ENCODE measurements at places on chromosomes 3 and 15.

- no peak for DNase-seq
Observed at GRCh38 chr3:78812166-78812565, 955.6 kb downstream of the ROBO1 start.

GRCh38 chr3:84223512-84223911 lies 735.3 kb upstream of the CADM2 start:
- DNase-seq: no peak

- DNase-seq: no peak
Observed at GRCh38 chr15:85100186-85100937, 118.7 kb downstream of the PDE8A start.

DNA sequence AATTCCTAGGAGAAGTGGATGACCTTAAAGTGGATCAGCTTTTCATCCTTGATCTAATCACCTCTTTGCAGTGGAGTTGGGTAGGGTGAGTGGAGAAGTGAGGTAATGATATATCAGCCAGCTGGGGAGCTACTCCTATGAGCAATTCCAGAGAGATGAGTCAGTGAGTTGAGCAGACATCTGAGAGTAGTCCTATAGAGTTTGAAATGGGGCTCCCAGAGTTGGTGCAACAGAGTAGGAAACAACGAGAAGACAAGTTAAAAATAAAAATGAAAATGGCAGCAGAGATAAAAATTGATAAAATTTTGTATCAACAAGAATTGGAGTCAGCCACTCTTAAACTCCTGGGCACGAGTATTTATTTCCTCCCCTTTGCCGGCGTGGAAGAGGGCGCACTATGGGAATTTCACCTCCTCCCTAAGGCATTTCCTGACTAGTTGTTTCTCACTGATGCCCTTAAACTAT lies 150.8 kb upstream of the DPH6 start:
- no peak for DNase-seq

DNA sequence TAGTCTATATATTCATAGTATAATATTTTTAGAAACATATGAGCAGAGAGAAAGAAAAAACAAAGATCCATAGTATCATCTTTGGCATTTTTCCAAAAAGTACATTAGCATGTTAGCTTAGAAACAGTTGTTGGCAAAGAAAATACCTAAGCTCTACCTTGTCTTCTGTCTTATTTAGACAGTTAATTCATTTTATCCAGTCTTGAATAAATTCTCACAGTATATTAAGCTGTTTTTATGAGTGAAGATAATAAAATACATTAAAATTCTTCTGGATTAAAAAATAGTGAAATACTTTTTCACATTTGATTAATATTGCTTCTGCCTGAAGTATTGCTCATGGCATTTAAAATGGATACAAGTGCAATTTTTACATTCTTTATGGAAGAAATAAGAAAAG lies 145.2 kb downstream of the ZIC1 start:
- DNase-seq: no peak

DNA sequence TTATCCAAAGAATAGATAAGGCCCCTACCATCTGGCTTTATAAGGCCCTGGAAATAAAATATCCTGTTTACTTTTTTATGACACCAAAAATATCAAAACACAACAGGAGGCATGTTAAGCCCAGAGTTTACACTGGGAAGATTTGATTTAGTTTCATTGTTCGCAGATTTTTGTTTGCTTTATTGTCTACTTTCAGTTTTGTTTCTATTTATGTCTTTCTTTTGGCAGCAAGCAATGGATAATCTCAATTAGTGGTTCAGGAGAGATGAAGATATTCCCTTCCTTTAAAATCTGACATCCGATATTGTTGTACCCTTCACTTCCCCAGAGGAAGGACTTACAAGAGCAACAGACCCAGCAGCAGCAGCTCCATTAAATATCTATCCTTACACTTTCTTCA lies 249.4 kb upstream of the ARPP21 start:
- no peak for DNase-seq

GRCh38 chr15:58146211-58146610 lies 8.0 kb downstream of the AQP9 start:
- DNase-seq: no peak

GRCh38 chr3:37029516-37030163 lies 36.3 kb downstream of the MLH1 start:
- no peak for DNase-seq

DNA sequence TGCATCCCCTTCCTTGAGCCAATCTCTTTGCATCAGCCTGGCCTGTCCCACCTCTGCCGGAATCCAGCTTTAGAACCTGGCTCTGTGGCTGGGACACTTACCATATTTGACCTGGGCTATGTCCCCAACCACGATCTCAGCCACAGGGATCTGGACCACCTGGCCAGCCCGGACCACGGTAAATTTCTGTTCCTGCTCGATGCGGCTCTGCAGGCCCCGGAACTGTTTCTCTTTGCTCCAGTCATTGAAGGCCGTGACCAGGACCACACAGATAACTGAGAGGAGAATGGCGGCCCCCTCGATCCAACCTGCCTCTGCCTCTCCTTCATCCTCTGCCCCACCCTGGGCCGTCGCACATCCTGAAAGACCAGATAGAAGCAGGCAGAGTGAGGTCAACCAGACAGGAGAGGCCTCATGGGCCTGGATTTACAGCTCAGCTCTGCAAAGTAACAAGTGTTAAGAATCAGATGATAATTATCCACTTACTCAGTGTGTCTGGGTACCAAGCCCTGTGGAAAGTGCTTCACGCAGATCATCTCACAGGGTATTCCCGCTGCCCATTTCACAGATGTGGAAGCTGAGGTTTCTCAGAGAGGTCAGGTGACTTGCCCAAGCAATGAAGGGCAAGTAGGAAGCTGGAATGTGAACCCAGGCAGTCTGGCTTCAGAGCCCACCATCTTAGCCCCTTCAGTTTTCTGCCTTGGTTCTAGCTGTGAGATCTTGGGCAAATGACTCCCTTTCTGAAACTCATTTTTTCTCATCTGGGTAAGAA lies 81.3 kb upstream of the SEC13 start:
- no peak for DNase-seq

DNA sequence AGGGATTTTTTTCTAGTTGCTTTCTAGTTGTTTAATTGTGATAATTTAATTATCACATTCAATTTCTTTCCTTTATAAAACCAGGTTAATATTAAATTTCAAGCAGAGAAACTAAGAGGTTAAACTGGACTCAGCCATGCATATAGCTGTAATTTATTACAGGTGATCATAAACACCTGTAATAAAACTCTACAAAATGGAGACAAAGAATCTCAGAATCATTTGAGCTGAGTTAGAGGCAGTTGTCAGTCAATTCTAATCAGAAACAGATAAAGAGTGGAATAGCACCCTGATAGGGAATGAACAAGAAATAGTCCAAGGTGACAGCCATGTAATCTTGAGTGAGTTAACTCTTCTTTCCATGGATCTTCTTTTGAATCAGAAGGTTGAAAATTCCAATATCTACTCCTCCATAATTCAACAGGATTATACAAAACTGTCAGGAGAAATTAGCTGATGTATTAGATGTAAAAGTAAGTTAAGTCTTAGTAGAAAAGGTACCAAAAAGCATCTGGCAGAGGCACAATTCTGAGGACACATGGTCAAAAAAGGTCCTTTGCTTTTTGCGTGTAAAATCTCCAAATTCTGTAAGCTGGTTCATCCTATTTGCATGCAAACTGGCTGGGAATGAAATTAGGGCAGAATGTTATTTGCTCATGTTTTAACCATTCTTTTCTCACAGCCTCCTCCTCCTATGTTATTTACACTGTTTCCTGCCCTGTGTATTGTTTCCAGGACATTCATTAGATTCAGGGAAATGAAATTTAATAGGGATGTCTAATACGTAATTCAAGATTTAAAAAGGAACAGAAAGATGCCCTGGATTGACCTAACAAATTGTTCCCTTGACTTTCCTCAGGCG lies 39.4 kb upstream of the B3GNT5 start:
- no peak for DNase-seq

GRCh38 chr15:60343221-60343970 lies 54.4 kb downstream of the ANXA2 start:
- DNase-seq: no peak

GRCh38 chr3:135889443-135889842 lies 76.1 kb upstream of the PPP2R3A start:
- DNase-seq: no peak

GRCh38 chr3:146476094-146476740 lies 6.9 kb upstream of the PLSCR2 start:
- DNase-seq: no peak

- DNase-seq: no peak
Observed at GRCh38 chr3:122080207-122080587, 25.0 kb downstream of the CD86 start.

DNA sequence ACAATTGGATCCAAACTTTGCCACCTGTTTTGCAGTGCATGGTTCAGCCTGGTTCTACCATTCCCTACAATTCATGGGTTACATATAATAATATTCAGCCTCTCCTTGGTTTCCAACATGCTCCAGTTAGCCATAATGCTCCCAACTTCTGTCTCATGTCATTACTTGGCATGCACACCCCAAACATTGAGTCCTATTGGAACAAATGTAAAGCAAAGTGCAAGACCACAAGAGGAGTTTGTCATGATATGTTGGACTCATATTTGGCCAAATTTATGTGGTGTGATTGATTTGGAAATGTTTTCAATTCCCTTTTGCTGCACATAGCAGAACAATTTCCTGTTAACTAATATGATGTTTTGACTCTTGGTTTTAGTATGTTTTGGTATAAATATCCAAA lies 50.2 kb downstream of the KCNAB1 start:
- no peak for DNase-seq

GRCh38 chr15:101521591-101521990 lies 32.1 kb upstream of the PCSK6 start:
- DNase-seq: no peak

GRCh38 chr3:31636049-31636448 lies 103.3 kb downstream of the STT3B start:
- DNase-seq: no peak

- no peak for DNase-seq
Observed at GRCh38 chr3:162195147-162195546, 698.5 kb downstream of the OTOL1 start.

GRCh38 chr15:93189561-93189960 lies 100.5 kb upstream of the RGMA start:
- no peak for DNase-seq

DNA sequence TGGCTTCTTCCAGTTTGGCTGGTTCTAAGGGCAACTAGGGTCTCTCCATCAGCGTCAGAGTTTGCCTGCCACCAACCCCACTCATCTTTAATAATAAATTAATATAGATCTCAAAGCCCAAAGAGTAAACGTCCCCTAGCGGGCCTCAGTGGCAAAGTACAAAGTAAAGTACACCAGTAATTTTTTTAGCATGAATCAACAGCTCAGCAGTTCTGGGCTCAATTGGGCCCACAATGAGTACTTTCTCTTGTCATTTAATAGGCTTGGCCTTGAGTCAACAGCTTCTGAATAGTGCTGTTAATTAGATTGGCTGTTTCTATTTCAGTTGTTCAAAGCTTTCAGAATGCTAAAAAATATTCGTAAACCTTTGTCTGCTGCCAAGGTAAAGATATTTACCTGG lies 89.0 kb upstream of the PFN2 start:
- no peak for DNase-seq

DNA sequence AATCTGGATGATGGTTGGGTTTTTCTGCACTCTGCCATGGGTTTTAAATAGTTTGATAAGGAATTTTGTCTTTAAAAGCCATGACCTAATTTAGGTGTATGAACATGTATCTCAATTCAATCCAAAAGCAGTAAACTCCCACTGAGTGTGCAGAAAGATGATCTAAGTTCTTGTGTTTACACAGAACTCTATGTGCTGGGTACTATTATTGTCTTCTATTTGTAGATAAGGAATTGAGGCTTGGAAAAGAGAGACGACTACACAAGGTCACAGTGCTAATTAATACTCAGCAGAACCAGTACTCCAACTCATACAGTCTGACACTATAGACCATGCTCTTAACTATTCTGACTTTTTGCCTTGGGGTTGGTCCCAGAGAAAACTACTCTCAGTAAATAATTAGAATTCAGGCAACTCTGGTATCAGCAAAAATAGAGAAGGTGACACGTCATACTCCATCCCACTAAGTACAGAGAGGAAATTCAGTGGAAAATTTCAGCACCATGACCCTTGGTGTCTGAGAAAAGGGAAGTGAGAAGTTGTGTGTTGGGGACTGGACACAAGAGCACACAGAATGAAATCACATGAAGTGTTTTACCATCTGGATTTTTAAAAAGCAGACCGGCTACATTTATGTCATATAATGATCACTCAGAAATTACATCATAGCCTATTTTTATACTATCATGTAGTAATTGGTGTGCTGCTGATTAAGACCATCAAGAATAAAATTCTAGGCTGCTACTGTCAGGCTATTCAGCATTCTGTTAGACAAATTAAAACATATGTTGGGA lies 18.3 kb upstream of the MYH15 start:
- no peak for DNase-seq

GRCh38 chr15:45795440-45796069 lies 160.7 kb downstream of the SQOR start:
- no peak for DNase-seq

DNA sequence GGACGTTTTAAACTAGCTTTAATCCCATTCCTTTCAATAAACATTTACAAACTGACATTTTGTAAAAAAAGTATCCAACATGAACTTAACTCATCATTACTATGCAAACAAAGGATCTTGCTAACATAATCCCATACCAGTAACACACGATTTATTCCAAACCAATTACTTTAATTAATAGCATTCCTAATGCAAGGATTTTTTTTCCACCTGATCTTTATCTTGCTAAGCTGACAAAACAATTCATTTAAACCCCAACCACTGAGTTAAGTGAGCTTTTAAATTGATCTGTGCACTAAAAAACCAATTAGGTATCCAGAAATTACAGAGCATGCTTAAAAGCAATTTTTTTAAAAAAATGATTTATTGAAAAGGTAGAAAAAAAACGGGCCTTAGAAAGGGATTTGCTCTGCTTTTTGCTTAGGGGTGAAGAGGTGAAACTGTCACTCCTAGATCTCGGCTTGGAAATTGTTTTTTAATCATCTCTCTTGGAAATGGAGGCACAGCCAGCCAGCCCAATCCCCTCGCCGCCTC lies 1.2 kb downstream of the SH3BP5 start:
- DNase-seq: no peak

DNA sequence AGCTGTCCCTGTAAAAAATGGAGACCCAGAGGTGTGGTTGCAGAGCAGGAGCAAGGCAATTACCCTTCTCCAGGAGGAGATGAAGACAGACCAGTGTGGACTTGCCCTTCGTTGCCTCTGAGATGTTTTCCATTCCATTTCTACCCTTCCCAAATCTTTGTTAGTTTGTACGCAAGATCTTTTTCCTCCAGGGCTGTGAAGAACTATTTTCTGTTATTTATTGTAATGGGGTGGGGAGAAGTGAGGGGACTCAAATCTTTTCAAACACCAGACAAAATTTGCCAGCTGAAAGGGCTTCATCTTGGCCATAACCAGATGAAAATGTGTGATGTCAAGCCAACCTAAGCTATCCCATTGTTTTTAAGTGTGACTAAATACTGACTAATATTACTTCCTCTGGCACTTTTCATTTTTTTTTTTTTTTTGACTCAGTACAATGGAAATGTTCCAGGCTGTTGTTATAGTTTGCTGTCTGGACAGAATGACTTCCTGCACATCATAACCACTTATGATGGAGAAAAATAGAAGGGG lies 271.3 kb upstream of the TPRG1 start:
- peak; percentile 29 for DNase-seq

- no peak for DNase-seq
Observed at GRCh38 chr15:71485094-71485693, 325.2 kb upstream of the NR2E3 start.
